RWPE2 (cell line): ENCODE measurements at places on chromosomes 4 and X.

DNA sequence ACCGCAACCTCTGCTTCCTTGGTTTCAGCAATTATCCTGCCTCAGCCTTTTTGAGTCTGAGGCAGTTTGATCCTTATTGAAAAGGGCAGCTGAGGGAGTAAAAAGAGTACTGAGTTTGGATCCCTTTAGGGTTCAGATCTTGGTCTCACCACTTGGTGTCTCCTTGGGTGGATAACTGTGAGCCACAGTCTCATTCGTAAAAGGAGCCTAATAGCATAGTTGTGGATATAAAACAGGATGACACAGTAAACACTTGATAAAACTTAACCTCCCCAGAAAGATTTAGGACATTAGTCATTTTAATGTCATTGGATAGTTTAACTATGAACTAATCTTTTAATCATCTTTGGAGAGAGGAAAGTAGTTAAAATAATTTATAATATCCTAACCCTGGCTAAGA is 173.0 kb downstream of the ANK2 start:
- DNase-seq = no peak

DNA sequence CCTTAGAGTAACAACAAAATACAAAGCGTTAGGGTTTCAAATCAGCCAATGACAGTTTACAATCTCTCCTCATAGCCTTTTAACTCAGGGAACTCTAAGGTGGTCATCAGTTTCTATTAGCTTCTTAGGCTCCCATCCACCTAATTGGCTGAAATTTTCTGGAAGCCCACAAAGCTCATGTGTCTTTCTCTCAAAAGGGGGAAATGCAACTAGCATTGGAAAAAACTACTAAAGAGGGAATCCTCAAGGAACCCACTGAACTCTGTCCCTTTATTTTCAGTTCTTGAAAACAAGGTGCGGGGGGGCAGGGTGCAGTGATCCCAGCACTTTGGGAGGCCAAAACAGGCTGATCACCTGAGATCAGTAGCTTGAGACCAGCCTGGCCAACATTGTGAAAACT is 56.4 kb downstream of the PDGFC start:
- DNase-seq = no peak

DNA sequence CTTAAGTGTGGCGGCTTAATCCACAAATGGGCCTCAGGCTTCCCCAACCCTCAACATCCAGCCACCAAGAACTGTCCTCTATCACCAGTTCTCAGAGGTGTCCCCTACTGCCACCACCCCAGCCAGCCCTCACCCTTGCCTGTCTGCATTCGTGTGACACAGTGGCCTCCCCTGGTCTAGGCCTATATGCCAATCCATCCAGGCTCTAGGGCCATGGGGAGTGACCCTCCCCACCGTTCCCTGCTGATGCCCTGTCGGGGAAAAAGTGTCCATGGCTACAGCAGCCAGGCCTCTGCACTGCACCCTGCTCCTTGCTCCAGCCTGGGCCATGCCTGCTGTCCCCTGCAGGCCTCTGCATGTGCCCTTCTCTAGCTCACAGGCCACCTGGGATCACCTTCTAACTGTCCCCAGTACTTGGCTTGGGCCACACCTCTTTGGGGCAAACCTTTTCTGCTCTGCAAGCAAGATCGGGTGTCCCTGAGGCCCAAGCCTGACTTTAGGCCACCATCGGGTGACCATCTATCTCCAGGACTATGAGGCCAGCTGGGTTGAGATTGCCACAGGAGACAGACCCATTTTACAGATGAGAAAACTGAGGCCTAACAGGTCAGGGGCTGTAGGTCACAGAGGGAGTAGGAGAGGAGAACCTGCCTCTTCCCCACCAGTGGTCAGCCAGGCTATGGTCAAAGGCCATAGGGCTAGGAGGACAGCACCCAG is 75.8 kb downstream of the JAKMIP1 start:
- DNase-seq = peak; percentile 38

DNA sequence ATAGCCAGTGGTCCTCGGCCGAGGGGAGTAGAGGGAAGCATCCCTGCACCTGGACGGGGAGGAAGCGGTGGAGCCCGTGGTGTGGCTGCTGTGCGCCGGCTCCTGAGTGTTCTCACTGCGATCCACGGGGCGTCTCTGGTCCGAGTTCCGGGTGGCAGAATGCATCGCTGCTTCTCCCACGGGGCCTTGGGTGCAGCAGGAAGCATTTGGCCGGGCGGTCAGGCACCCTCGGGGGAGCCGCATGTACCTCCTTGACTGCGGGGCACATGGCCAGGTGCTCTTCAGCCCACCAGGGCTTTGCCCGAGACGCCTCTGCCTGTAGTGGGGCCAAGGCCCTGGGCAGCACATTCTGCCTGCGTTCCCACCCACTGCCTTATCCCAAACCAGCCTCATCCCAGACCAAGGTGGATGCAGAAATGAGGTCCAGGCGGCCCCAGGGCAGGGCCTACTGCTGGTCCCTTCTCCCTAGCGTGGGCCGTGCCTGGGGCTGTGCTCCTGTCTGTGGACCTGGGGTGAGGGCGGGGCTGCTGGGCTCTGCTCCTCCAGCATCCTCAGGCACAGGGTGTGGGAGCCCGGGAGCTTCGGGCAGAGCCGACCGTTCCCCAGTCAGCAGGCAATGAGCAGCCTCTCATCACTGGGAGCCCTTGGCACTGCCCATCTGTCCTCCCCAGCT is 27.5 kb downstream of the NKX1-1 start:
- DNase-seq = peak; percentile 57

DNA sequence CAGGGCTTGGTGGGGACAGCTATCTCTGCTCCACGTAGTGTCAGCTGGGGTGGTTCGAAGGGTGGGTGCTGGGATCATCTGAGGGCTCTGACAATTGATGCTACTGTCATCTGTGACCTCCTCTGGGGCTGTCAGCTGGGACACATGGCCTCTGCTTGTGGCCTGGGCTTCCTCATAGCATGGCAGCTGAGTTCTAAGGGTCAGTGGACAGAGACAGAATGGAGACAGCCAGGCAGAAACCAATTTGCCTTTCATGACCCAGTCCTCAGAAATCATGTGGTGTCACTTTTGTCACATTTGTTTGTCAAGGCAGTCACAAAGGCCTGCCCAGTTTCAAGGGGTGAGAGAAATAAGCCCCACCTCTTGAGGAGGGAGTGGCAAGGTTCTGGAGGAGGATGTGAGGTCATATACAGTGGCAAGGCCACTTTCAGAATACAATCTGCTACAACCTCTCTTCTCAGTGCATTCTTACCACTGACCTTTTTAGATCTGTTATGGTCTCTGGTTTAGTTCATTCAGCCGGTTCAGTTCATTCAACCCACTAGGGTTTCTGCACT is 103.6 kb upstream of the BCOR start:
- no peak for DNase-seq

GRCh38 chr4:6198768-6199421 is 1.5 kb downstream of the JAKMIP1 start:
- DNase-seq = no peak

GRCh38 chr4:102169345-102169744 is 175.9 kb downstream of the SLC39A8 start:
- no peak for DNase-seq

DNA sequence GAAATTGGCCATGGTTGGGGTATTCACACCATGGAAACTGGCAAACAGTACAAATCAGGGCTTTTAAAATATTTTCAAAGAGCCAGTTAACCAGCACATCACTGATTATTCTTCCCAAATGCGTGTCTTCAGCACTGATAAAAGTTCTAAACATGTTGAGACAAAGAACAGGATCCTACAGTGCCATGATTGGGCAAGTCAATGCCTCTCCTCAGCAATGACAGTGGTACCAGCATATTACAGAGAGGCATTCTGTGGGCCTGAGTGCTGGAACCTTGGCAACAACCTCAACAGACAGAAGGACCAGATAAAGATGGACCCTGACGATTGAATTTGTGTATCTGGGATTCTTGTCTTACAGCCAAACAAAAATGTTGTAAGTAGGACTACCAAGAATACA is 108.9 kb downstream of the EFHC2 start:
- DNase-seq = no peak

GRCh38 chrX:114344756-114345349 is 239.0 kb upstream of the HTR2C start:
- no peak for DNase-seq

DNA sequence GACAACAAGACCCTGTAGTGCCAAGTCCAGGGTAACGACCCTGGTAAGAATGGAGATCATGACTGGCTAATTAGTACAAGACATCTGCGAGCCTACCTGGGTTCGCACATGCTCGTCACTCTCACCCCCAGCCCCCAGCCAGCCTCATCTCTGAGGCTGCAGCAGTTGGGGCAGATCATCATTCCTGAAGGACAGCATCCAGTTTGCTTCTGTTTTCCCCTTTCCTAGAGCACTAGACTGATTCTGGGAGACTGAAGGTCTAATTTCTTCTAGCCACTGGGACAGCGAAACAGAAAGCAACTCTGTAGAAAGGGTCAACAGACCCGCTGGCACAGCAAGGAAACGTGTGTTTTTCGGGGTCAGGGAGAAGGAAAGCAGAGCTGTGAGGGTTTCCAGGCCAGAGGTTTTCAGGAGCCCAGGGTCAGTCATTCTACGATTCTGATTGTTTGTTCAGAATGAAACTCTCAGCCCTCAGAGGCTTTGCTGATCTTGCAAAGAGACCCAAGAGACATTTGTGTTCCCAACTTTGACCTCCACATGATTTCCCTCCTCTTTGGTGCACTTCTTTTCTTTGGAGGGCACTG is 343.1 kb upstream of the NOCT start:
- DNase-seq = no peak

- peak; percentile 92 for DNase-seq
Observed at GRCh38 chrX:49184294-49185281, 1.6 kb downstream of the PRICKLE3 start.

DNA sequence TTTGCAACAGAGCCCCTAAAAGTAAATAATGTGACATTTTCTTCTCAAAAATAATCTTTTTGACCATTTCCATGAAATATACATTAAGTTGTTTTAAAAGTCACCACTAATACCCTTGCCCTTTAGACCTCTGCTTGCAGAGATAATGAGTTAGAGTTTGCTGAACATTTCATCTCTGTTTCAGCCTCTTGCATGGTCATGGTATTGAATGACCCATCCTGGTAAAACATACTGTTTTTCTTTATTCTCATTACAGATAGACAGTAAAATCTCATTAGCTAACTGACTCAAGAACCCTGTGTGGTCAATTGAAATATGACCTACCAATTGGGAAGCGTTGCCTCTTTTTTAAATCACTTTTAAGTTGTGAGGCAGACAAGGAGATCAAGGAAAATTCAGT is 916.7 kb downstream of the PDHA2 start:
- no peak for DNase-seq

- DNase-seq = no peak
Observed at GRCh38 chr4:41448934-41449333, 89.0 kb upstream of the LIMCH1 start.

GRCh38 chr4:2275546-2276251 is 13.8 kb upstream of the MXD4 start:
- DNase-seq = no peak

DNA sequence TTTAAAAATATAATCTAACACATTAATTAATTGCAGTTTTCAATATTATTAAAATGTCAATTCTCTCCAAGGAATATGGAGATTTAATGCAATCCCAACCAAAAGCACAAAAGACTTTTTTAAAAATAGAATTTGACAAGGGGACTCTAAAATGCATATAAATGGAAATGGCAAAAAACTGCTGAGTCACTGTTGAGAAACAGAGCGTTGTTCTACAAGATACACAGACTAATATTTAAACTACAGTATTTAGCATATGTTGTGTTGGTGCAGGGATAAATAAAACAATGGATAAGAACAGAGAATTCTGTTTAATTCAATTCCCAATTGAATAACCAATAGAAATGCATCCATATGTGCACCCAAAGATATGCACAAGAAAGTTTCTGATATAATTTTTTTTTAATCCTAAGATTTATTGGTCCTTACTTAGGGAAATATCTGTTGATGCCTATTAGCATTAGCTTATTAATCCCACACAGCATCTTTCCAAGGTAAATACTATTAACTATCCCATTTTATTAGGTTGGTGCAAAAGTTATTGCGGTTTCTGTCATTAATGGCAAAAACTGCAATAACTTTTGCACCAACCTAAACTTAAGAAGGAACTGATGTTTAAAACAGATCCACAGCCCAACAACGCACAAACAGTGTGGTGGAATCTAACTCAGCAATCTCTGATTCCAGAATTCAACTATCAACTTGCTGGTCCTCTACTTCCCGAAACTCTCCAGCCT is 86.8 kb upstream of the VEGFC start:
- DNase-seq = no peak

DNA sequence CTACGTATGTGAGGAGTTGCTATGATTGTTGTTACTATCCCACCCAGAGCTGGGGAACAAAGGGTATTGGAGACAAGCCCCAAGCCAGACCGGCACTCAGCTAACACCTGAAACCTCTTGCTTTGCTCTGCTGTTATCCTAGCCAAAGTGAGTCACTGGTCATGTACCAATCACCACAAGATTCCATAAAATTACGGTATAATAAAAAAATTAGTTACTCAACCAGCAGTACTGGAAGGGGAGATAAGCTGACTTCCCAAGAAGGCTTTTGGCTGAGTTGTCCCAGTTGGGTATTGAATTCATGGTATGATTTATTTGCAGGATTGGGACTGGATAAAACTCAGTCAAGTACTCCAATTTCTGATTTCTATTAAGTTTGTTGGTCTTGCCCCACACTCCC is 5.3 kb downstream of the EDA2R start:
- no peak for DNase-seq

DNA sequence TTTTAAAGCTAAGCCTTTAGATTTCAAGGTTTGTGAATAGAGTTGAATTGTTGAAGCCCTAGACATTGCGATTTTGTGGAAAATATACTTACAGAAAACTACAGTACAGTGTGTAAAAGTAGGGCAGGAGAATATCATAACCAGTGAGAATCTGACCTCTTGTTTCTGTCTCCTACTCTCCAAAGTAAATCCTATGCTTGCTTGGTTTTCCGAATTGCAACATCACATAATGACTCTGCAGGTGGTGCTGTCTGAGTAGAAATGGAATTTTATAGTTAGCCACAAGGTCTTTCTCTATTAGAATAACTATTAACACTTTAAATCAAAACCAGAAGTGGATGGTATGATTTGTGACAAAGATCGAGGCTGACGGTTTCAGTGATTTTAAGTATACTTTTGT is 505.6 kb downstream of the RAPGEF2 start:
- no peak for DNase-seq

DNA sequence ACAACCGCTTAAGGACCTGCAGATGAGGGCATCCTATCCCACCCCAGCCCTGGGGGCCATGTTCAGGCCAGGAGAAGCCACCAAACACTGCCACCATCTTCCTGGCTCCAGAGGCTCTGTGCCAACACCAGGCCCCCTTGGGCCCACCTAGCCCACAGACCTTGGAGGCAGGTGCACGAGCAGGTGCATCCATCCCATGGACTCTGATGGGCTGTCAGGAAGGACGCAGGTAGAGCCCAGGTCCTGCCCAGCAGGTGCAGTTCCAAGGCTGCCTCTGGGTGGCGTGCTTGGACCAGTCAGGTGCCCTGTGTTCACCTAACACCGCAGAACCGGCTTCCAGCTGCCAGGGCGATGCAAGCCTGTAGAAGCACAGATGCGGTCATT is 22.8 kb upstream of the PDE6B start:
- peak; percentile 64 for DNase-seq
